Stimulated activated CD8-positive, alpha-beta memory T cell treated with anti-CD3 and anti-CD28 coated beads, Interleukin-2, amount 100 ng/mL, for 1 hour (primary cell): ENCODE measurements at places on chromosomes 5 and 9.

GRCh38 chr9:80090317-80090716, 518.6 kb downstream of the TLE4 start:
- no peak for DNase-seq

DNA sequence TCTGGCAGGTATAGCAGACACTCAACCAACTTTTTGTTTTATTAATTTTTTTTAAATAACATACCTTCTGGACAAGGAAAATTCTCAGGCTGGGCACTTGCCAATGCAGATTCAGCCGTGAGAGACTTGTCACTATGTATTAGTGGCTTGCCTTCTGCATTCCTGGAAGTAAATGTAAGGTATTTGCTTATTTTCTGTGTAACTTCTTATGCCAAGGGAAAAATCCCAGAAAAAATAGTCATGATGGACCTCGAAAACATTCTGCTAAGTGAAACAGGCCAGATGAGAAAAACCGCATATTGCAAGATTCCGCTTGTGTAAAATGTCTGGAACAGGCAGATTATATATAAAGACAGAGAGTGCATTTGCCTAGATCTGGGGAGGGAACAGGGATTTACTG, 260.3 kb upstream of the DAPK1 start:
- no peak for DNase-seq

- no peak for DNase-seq
Measured at GRCh38 chr9:76600007-76600615, 141.1 kb downstream of the GCNT1 start.

DNA sequence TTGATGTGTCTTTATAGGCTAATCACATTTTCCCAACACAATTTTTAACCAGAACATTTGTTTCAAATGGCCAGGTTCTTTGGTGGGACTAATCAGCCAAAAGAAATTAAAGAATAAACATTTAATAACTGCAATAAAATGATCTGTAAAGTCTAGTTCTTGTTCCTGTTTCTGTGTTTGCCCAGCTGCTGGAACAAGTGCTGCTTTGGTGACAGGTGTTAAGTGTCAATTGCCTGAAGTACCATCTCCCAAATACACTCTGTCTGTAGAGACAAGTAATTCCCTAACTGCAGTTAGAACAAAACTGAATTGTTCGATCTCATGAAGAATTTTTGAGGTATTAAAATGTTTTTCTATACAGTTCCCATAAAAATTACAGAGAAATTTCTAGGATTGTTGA, 402.3 kb upstream of the CHD1 start:
- no peak for DNase-seq

DNA sequence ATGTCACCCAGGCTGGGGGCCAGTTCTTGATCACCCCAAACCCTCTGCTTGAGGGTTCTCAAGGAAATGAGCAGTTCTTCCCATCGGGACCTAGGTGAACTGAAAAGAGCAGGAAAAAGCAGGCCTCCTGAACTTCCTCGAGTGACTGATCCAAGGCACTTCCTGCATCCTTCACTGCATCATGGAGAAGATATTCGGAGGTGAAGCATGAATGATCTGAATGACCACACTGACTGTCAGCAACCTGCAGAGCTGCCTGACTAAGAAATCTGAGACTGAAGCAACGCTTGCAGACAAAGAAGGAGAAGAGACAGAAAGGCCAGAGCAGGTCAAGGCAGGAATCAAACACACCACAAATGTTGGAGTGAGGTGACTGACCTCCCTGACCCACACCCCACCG, 420.2 kb downstream of the AGTPBP1 start:
- DNase-seq: no peak

DNA sequence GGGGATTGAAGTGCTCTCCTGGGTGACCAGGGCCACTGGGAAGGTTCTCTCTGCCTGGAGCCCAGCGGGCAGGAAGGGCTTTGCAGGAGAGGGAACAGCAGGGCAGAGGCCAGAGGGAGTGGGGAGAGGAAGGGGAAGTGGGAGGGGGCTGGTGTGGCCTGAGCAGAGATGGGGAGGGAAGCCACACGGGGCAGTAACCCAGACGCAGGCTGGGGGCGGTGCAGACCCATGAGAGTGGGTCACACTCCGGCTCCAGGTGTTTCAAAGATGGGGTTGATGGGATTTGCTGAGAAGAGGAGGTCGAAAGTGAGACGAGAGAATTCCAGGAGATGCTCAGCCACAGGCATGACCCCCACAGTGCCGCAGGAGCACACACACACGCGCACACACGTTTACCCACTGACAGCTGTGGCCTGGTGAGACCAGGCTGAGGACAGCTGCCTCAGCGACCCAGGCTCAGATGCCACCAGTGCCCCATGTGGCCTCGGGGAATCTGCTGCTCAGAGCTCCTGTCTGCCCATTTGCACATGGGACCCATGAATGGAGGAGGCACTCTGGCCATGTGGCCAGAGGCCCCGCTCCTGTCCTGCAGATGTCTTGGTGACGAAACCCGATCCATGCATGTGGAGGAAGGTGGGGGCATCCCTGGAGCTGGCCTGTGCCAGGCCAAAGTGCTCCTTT, 32.7 kb upstream of the FCN2 start:
- DNase-seq: no peak

DNA sequence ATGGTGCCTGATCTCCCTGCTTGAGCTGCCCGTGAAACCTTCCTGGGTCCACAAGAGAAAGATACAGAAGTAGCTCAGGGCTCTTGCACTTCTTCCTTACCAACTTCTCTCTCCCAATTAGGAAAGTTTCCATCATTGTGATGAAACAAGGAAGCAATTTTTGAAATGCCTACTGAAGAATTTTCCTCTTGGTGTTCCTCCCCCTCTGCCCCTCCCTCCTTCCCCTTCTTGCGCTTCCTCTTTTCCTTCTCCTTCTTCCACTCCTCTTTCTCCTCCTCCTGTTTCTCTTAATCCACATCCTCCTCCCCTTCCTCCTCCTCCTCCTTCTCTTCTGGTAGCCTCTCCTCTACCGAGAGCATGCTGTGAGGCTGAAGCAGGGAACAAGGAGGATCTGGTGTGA, 36.3 kb upstream of the OTULINL start:
- no peak for DNase-seq

GRCh38 chr5:52928689-52929088, 60.5 kb upstream of the ITGA2 start:
- no peak for DNase-seq

GRCh38 chr5:179805529-179806249, 977 bp downstream of the MGAT4B start:
- no peak for DNase-seq

DNA sequence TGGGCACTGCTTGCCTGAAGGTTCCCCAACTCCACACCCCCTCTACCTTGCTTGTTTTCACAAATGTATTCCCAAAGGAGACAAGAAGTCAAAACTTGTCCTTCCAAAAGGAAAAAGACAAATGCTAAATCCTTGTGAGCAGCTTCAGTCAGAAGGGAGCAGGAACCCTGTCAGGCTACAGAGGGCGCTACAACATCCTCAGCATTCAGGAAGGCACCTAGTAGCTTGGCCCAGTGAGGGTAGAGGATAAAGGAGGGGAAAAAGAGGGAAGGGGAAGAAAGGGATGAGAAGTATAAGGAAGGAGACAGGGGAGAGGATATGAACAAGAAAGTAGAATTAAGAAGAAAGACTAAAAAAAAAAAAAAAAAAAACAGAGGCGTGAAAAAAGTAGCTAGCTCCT, 97.5 kb downstream of the MLLT3 start:
- no peak for DNase-seq

DNA sequence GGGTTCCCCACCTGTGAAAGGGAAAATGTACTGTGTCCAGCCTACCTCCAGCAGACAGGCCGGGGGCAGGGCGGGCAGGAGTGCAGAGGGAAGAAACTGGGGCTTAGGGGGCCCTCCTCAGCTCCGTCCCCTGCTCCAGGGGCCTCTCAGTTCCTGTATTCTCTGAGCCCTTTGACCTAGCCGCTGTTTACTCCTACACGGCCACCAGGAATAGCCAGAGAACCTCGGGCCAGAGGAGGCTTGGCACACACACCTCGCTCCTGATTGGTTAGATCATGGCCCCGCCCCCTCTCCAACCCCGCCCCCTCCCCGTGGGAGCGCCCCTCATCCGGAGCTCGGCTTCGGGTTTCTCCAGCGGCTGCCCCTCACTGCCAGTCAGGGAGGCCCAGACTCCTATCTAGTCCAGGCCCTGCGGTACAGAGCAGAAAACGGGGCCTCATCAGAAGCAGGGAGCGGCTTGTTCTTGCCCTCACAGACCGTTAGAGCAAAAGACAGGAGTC, 2.2 kb downstream of the ST6GALNAC6 start:
- DNase-seq: no peak

DNA sequence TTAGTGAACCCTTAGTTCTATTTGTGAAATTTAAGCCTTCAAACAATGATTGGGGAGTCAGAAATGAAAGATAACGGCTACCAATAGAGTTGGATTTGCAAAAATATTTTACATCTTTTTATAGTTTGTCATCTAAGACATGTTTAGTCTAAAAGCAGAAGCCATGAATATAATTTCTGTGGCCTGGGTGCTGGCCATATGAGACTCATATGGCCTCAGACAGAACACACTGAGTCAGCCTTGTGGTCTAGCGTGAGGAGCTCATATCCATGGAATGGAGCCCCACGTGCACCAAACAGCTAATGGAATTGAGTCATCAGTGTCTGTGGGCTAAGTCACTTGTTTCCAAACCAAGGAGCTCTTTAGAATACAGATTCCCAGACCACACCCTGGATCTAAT, 240.7 kb upstream of the NREP start:
- DNase-seq: no peak

DNA sequence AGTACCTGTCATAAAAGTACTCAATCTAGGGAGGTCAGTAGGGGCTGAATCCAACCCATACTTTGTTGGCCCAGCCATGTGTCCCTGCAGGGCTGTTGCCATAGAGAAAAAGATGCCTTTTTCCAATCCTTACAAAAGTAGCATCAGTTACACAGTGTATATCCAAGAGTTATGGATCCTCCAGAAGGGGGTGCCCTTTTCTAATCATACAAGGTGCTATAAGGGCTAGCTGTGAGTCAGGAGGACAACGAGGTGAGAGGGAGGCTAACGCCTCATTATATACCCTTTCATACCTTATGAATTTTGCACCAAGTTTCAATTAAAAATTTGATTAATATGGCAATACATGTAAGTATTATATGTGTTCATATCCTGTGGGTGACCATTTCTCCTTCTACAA, 4.8 kb downstream of the KIAA0825 start:
- no peak for DNase-seq

DNA sequence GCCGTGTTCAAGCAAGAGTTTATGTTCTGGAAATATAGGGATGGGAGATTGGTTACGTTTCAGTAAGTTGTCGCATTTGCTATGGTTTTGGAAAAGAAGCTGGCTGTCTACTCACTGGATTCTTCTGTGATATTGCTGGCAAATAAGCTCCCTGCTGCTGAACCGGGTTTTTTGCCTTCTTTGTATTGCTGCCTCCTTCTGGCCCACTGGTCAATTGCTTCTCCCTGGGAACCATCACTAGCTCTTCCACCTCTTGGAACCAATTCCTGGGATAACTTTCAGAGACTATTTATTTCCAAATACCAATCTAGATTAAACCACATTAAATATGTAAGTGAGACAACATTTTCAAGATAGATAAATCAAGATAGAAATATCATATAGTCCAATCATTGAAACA, 43.0 kb downstream of the NUDT12 start:
- DNase-seq: no peak

GRCh38 chr9:93589688-93590087, 13.3 kb downstream of the PHF2 start:
- no peak for DNase-seq

DNA sequence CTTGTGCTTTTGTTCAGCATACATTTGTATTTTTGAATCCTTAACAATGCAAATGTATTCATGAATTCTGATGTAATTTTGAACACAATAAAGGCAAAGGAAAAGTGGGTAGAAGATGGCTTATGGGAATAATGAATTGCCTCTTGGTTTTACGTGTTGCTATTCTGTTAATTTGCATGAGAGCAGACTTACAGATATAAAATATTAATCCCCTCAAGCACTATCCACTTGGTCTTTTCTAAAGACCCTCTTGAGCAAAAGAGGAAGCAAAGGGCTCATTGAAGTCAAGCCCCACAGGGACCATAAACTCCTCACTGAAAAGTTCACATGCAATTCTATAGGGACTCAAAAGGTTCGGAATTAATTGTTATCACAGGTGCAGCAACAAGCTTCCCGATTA, 51.9 kb downstream of the OSTF1 start:
- no peak for DNase-seq

DNA sequence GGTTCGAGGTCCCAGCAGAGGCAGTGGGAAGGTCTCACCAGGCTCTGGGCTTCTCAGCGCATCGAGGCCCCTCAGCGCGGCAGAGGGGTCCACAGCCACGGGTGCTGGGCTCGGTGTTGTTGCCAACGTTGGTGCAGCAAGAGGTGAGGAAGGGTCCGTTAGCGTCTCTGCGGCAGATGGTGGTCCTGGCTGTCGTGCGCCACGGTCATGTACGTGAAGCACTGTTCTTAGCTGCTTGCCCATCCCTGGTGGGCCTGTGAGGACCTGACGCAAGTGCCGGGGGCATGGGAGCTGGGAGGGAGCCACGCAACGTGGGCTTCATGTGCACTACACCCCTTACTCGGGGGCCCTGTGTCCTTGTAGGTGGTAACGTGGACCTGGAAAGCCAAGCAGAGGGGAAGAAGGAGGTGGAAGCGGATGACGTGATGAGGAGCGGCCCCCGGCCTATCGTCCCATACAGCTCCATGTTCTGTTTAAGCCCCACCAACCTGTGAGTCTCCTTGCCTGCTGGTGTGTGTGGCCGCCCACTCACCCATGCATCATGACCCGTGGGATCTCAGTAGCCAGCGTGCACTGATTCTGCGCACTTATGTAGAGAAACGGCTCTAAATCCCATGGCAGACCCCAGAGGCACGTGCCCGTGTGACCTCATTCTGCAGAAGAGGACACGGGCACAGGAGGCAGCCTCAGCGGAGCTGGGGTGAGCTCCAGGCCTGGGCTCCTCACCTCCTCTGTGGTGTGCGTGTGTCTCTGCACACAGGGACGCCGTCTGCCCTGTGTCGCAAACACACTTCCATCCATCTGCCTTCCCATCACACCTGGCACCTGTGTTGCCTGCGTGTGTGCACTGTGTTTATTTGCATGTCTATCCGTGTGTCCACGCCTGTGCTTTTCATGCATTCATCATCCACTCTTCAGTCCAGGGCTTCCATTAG, 166.1 kb downstream of the CACNA1B start:
- no peak for DNase-seq

DNA sequence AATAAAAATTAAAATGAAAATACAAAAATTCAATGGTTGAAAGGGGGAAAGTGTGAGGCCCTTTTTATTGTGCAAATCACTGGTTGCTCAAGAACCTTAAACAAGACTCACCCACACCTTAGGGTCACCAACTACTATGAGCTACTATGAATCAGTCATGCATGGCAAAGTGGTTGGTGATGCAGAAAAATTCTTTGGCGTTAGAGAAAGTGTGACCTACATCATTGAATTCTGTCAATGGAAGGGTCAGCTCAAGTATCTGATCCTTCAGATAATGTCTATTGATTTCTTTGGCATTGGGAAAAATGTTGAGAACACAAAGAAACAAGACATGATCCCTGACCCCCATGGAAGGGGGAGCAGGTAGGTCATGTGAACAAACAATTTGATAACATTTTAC, 149.7 kb upstream of the ADCY2 start:
- DNase-seq: no peak

- no peak for DNase-seq
Measured at GRCh38 chr5:18027241-18027867, 393.1 kb downstream of the TAF11L14 start.

- DNase-seq: no peak
Measured at GRCh38 chr5:60455589-60455988, 244.4 kb downstream of the DEPDC1B start.
